ENCODE measurements at places on chromosomes 6 and 20. TPM values are rescaled to one million over a fixed set of nuclear protein-coding genes. Genes with fewer than 3 reads are reported as not detected.

Gene AVP
- not detected for total RNA-seq

Gene KCNS1
- not detected for total RNA-seq

Gene CDK19
- total RNA-seq = 20.0 TPM

DNA sequence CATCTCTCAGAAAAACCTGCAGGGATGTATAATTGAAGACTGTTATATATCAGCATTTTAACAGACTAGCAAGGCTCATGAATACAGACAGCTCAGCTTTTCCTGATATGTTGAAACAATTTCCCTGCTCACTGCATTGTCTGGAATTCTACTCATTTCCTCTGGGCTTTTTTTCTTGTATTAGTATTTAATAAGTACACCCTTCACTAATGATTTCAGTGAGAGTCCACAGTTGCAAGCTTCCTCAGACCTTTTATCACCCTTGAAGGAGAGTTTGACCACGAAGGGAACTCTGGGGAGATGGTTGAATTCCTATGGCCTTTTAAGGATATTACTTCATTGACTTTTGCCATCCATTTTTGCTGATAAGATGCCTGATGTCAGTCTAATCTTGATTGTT lies 248.7 kb downstream of the ADGB start:
- H3K4me1 ChIP-seq = no peaks in the 10 kb centered on the region
- DNase-seq = no peak
- H3K4me3 ChIP-seq = no peak overlapping the region

DNA sequence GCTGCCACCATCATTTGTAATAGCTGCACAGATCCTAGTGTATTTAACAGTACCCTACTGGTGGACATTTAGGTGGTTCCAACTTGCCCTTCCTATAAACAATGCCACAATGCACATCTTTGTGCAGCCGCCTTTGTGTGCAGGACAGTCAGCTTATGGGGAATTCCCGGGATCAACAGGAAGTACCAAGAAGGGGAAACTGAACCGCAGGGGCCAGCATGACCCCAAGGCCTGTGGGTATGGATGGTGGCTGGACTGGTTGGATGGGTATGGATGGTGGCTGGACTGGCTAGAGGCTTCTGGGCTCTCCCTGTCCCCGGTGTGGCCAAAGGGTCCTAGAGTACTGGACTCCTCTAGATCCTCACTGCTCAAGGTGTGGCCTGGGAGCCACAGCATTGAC lies 46.7 kb downstream of the CEBPB start:
- no peaks in the 10 kb centered on the region for H3K4me1 ChIP-seq
- no peak for DNase-seq
- H3K4me3 ChIP-seq = no peak overlapping the region
- no peaks in the 10 kb centered on the region for H3K36me3 ChIP-seq
- no peak overlapping the region for H3K27ac ChIP-seq

DNA sequence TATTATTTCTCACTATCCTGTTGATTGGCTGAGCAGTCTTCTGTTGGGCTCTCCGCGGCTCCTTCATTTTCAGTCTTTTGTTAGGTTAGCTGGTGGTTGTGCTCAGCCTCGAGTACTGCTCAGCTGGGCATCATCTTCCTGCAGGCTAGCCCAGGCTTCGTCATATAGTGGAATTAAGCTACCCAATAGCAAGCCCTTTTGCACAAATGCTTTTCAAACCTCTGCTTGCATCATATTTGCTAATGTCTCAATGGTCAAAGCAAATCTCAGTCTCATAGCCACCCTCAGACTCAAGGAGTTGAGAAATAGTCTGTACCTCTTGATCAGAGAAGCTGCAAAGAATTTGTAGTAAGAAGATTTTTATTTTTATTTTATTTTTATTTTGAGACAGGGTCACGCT lies 23.7 kb downstream of the STX11 start:
- H3K4me1 ChIP-seq = peaks cover 2% of the 10 kb centered on the region
- H3K36me3 ChIP-seq = no peaks in the 10 kb centered on the region
- H3K4me3 ChIP-seq = no peak overlapping the region
- DNase-seq = no peak
- no peaks in the 10 kb centered on the region for H3K27me3 ChIP-seq

- DNase-seq = no peak
- no peaks in the 10 kb centered on the region for H3K36me3 ChIP-seq
- H3K27ac ChIP-seq = no peak overlapping the region
- no peaks in the 10 kb centered on the region for H3K4me1 ChIP-seq
Measured at GRCh38 chr6:76881414-76881813, 581.9 kb downstream of the HTR1B start.

GRCh38 chr6:28553986-28554881 lies 28.6 kb downstream of the GPX5 start:
- peaks cover 58% of the 10 kb centered on the region for H3K27me3 ChIP-seq
- H3K36me3 ChIP-seq = no peaks in the 10 kb centered on the region
- no peak for DNase-seq
- peaks cover 6% of the 10 kb centered on the region for H3K4me1 ChIP-seq
- H3K4me3 ChIP-seq = no peak overlapping the region

DNA sequence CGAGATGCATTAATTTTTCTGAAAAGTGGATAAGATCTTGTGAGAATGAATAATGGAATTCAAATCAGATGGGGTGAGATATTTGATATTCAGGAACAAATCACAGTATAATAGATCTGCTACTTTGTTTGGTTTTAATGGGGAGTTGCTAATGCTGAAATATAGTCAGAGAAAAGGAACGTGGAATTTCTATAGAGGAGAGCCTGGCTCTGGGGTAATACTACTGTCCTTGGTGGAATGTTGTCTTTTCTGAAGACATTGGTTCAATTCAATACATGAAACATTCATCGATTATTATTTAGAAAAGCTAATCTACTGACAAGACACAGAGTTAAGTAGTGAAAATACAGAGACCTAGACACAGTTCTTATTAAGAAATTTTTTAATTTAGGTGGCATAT lies 108.6 kb downstream of the ESR1 start:
- no peaks in the 10 kb centered on the region for H3K4me1 ChIP-seq
- no peak for DNase-seq
- no peak overlapping the region for H3K27ac ChIP-seq
- no peak overlapping the region for H3K4me3 ChIP-seq
- H3K36me3 ChIP-seq = no peaks in the 10 kb centered on the region

DNA sequence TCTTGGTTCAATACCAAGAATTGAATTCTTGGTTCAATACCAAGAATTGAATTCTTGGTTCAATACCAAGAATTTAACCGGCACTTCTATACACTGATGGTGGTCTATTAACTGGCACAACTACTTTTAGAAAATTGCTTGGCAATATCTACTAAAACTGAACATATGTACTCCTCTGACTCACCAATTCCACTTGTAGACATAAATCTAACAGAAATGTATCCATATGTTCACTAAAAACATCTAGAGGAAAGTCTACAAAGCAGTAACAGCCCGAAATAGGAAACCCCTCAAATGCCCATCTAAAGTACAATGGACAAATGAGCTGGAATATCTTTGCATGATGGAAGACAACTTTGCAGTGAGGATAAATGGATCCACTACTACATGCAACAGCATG lies 71.9 kb downstream of the KIF16B start:
- peaks cover 46% of the 10 kb centered on the region for H3K36me3 ChIP-seq
- no peak overlapping the region for H3K4me3 ChIP-seq
- H3K27ac ChIP-seq = no peak overlapping the region
